ENCODE measurements at places on chromosomes 5 and 9.
A peak's percentile ranks its signal among the peaks of the same experiment; 100 is the strongest.

- ATAC-seq, result no peak
Measured at GRCh38 chr9:92158097-92158601, 42.9 kb upstream of the SPTLC1 start.

DNA sequence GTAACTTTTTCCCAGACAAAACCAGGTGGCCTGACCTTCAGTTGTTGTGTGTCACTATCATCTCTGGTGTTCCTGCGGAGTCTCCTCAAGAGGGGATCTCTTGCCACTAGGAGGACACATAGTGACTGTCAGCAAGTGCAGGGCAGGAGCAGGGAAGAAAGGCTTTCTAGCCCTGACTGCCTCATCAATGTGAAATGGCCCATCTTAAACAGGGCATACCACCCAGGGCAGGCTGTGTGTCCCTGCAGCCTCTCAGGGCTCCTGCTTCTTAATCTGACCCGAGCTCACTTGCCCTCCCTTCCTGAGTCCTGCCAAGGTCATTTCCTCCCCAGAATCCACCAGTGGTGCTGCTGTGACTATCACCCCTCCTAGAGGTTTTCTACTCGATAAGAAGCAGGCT lies 57.4 kb upstream of the SIMC1 start:
- ATAC-seq, result no peak

DNA sequence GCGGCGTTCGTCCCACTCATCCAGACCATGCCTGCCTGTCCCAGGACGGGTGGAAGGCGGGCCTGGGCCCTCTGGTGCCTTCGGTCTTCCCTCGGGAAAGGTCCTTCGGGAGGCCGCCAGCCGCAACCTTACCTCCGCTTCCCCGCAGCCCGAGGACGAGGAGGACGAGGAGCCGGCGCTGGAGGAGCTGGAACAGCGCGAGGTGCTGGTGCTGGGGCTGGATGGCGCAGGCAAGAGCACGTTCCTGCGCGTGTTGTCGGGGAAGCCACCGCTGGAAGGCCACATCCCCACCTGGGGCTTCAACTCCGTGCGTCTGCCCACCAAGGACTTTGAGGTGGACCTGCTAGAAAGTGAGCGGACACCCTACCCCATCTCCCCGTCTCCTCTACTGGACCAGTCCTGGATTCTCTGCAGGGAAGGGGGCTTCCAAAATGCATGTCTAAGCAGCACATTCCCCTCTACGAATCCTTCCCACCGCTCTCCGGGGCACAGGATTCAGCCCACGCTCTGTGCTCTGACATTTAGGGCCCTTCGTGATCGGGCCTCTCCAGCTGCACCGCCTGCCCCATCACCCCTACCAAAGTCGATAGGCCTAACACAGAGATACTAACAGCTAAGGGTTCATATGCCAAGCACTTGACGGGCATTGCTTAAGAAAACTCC lies 1.1 kb downstream of the ARL10 start:
- no peak for ATAC-seq

GRCh38 chr5:114207615-114208014 lies 154.3 kb upstream of the KCNN2 start:
- ATAC-seq, result no peak

DNA sequence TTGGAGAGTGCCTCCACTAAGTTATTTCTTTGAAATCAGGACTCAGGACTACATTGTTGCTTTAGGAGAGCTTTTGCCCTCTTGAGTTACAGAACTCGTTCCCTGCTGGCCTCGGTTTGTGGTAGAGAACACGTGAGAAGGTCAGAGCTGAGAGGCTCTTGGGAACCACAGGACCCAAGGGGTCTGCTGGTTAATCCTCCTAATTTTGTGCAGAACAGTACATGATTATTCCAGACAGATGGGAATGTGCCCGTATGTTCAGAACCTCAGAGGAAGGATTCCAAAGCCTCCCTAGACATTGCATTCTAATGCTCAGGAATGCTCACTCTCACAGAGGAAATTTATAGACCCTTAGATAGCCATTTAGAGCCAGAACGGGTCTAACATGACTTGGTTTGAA lies 25.2 kb upstream of the BASP1 start:
- ATAC-seq, result no peak

- ATAC-seq, result peak; percentile 71
Measured at GRCh38 chr9:110058304-110058953, 149.5 kb downstream of the C9orf152 start.

DNA sequence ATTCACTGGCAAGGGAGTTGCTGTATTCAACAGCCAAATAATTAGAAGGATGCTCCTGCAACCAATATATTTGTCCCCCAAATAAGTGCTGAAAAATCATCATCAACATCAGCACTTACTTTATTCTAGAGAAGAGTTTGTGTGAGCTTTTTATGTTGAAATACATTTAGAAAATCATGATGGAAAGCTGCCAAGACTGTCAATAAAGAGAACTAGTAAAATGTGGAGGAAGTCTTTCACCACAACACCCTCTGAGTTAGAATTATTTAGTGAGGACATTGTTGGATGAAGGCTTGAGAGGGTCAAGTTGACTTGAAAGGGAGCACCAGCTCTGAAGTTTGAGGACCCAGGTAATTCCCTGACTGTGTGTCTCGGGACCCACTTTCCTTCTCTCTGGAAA lies 100.2 kb upstream of the TBCA start:
- no peak for ATAC-seq

GRCh38 chr5:132480546-132480892 lies 10.1 kb downstream of the IRF1 start:
- no peak for ATAC-seq

DNA sequence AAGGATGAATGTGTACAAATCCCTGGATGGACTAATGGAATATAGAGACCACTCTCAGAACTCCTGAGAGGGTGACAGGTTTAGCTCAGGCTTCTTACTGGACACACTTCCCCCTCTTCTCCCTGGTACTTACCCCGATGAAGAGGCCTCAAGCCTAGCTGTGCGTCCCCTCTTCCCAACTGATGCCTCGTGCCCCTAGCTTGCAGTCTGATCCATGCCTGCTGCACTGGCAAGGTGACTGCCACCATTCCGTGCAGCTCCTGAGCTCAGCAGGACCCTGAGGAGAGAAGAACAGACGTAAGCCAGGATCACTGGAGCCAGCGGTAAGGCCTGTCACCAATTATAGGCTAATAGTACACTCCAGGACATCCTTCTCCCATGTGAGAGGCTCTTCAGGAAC lies 5.5 kb upstream of the STOML2 start:
- no peak for ATAC-seq

DNA sequence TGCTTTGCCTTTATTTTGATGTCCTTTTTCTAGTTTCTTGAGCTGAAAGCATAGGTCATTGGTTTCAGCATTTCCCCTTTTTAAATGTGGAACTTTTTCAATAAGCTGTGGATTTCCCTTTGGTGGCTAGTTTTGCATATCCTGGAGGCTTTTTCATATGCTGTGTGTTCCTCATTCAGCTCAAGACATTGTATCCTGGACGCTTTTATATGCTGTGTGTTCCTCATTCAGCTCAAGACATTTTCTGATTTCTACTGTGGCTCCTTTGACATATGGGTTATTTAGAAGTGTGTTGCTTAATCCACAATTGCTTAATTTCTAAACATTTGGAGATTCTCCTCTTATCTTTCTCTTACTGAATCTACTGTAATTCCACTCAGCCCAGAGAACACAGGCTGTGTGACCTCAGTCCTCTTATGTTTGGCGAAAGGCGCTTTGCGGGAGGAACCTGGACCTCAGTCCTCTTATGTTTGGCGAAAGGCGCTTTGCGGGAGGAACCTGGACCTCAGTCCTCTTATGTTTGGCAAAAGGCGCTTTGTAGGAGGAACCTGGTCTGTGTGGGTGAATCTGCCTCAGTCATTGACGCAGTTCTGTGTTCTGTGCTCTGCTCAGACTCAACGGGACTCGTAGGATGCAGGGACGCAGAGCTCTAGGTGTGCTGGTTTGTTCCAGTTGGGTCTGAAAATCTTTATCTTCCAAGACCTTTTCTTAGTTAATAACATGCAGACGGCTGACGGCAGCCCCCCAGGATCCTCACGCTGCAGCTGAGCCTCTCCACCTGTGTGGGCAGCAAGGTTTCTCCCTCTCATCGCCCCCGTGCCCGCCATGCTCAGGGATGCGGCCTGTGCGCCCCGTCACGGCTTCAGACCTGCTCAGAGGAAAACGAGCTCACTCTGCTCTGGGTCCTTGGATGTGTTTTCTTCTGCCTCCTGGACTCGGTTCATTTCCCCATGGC lies 6.0 kb upstream of the SLC9A3 start:
- ATAC-seq, result no peak

DNA sequence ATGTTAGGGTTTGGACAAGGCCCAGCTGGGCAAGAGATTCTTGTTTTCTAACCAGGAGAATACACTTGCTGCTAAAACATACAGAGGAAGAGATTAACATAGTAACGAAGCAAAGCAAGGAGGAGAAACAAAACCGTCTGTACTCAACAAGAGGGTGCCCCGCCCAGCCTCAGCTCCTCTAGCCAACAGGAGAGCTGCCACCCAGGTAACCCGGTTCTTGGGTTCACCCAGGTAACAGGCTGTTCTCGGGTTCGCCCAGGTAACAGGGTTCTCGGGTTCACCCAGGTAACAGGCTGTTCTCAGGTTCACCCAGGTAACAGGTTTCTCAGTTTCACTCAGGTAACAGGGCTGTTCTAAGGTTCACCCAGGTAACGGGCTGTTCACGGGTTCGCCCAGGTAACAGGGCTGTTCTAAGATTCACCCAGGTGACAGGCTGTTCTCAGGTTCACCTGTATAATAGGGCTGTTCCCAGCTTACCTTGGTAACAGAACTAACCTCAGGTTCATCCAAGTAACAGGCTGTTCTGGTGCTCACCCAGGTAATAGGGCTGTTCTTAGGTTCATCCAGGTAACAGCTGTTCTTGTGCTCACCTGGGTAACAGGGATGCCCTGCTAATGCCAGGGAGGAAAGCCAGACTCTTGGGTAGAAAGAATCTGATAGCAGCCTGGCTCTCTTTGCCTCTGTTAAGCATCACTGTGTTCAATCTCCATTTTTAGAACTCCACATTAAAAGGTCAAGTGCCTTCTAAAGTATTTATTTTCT lies 271.6 kb downstream of the SYK start:
- peak; percentile 69 for ATAC-seq

GRCh38 chr5:96180684-96181435 lies 219.2 kb upstream of the ELL2 start:
- no peak for ATAC-seq

DNA sequence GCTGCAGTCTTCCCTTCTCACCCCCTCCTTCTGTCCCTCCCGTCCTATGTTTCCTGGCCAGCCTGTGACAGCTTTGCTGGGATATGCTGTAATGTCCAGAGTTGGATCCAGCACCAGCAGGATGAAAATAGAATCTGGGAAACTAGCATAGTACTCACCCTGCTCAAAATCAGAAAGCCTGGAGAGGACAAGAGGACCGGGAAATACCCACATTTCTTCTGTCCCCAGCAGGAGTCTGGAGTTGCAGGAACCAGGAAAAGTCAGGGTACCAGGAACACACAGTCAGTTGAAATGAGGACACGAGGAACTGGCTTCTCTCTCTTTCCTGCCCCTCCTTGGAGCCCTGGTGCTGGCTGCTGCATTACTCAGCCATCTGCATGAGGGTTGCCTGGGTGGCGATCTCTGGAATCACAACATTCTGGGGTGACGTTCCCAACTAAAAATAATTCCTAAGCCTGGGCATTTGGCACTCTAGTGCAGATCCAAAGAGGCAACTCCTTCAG lies 59.6 kb upstream of the NFIL3 start:
- ATAC-seq, result no peak

GRCh38 chr5:171693412-171693811 lies 92.2 kb upstream of the SMIM23 start:
- no peak for ATAC-seq

GRCh38 chr5:1520791-1521453 lies 2.8 kb downstream of the LPCAT1 start:
- ATAC-seq, result no peak

DNA sequence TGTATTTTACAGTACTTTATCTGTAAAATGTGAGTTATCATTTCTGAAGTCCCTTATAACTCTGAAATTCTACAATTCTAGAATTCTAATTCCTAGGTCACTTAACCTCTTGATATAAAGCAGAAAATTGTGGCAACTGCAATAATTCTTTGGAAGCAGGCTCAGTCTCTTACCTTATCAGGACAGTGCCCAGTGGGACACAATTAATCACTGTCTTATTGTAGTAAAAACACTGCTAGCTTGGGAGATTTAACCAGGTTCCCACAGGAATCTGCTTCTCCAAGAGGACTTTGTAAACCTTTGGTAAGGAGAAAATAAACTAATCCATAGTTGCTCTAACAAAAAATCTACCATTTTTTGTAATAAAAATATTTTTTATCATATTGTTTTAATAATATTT lies 18.3 kb upstream of the SPATA9 start:
- ATAC-seq, result no peak

DNA sequence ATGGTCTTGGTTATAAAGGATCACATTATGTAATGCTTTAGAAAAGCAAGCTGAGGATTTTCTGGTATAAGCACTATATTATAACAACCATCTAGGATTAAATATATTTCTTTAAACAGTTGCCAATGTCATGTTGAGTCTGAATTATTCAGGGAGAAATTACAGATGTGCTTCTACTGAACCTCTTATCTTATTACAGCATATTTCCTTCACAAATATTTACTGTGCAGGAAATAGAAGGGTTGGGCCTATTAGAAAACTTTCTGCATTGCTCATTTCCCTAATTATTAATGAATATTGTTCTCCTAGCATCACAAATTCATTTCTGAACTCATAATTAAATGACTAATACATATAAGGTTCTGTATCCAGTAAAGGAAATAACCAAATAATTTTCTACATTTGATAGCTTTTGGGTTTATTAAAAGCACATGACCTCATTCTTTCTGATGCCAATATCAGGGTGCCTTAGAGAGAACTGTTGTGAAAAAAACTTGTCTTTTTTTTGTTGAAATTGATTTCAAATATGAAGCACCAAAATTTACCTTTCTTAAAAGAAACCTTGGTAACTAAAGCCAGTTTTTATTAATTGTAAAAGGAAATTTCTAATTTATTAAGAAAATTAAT lies 476.8 kb upstream of the PTGER4 start:
- no peak for ATAC-seq

- ATAC-seq, result no peak
Measured at GRCh38 chr9:103731541-103731940, 362.6 kb upstream of the SMC2 start.

GRCh38 chr5:132680780-132681475 lies 7.1 kb downstream of the IL4 start:
- ATAC-seq, result no peak

GRCh38 chr5:54829102-54829501 lies 156.3 kb downstream of the ESM1 start:
- no peak for ATAC-seq

GRCh38 chr5:68884883-68885282 lies 208.9 kb upstream of the SLC30A5 start:
- ATAC-seq, result no peak

GRCh38 chr9:81414836-81415235 lies 274.5 kb downstream of the TLE1 start:
- no peak for ATAC-seq

DNA sequence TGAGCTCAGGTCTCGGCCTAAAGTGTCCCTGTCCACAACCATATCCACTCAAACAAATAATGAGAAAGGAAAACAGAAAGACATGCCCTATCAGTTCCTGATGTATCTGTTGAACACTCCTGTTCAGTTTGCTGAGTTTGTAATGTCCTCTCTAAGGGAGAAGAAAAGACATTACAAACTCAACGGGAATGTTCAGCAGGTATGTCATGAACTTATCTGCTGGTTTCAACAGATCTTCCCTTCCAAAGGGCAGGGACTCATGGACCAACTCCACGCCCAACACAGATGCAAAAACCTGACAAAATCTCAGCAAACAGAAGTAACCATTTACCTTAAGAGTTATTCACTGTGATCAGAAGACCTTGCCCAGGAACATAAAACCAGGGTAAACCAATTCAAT lies 23.7 kb downstream of the BICD2 start:
- ATAC-seq, result no peak

GRCh38 chr5:131973089-131973712 lies 27.7 kb upstream of the MEIKIN start:
- no peak for ATAC-seq

All from esophagus mucosa (tissue), 1 donor.